Parietal lobe (tissue), 2 donors: ENCODE measurements at places on chromosomes 3 and 15. TPM values are rescaled to one million over a fixed set of nuclear protein-coding genes. Genes with fewer than 3 reads are reported as not detected.

CLDN18 gene
- not detected for total RNA-seq

GOLGA8R gene
- total RNA-seq, result 1.6 TPM

NME9 gene
- total RNA-seq, result 4.1 TPM

DUT gene
- 41.3 TPM for total RNA-seq

LRRC34 gene
- 11.6 TPM for total RNA-seq

EOMES gene
- 20.0 TPM for total RNA-seq

EBLN2 gene
- 22.5 TPM for total RNA-seq

SHF gene
- 72.0 TPM for total RNA-seq

SCG5 gene
- 134 TPM for total RNA-seq

EIF5A2 gene
- total RNA-seq, result 5.9 TPM

POLQ gene
- total RNA-seq, result 3.8 TPM

C3orf70 gene
- total RNA-seq, result 26.3 TPM

TUSC7 gene
- total RNA-seq, result not detected

WDR93 gene
- total RNA-seq, result 0.63 TPM

FGF12 gene
- total RNA-seq, result 180 TPM

SLC28A1 gene
- total RNA-seq, result not detected

NPHP3 gene
- 33.5 TPM for total RNA-seq
